ENCODE measurements at places on chromosomes 12 and 14.
A peak's percentile ranks its signal among the peaks of the same experiment; 100 is the strongest.

- DNase-seq, result no peak
Measured at GRCh38 chr12:122538496-122538895, 11.4 kb downstream of the KNTC1 start.

- no peak for DNase-seq
Measured at GRCh38 chr12:3313675-3314663, 177.0 kb upstream of the PRMT8 start.

DNA sequence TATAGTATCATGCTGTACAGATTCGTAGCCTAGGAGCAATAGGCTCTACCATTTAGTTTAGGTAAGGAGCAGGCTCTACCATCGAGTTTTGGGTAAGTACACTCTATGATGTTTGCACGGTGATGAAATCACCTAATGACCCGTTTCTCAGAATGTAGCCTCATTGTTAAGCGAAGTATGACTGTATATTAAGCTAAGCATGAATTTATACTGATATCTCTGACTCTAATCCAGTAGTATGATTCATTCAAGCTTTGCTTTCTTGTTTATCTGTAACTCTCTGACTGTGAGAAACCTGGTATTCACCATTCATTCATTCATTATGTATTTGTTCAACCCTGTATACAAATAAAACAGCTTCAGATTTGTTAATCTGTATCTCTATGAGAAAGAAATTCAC lies 283.9 kb upstream of the PRICKLE1 start:
- no peak for DNase-seq

DNA sequence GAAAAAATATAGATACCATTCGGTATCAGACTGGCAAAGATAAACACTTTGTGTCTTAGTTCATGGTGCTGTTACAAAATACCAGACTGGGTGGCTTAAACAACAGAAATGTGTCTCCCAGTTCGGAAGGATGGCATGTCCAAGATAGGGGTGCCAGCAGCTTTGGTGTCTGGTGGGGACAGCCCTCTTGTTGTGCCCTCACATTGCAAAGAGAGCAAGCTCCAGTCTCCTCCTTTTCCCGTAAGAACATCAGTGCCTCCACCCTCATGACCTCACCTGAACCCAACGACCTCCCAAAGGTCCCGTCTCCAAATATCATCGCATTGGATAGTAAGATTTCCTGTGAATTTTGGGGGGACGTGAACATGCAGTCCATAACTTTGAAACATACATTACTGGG lies 12.4 kb downstream of the ZBTB42 start:
- no peak for DNase-seq

GRCh38 chr12:100101000-100101399 lies 41.7 kb downstream of the BLTP3B start:
- DNase-seq, result no peak

- DNase-seq, result no peak
Measured at GRCh38 chr14:74593241-74593953, 18.6 kb downstream of the LTBP2 start.

GRCh38 chr12:97752129-97752528 lies 289.5 kb downstream of the RMST start:
- no peak for DNase-seq

DNA sequence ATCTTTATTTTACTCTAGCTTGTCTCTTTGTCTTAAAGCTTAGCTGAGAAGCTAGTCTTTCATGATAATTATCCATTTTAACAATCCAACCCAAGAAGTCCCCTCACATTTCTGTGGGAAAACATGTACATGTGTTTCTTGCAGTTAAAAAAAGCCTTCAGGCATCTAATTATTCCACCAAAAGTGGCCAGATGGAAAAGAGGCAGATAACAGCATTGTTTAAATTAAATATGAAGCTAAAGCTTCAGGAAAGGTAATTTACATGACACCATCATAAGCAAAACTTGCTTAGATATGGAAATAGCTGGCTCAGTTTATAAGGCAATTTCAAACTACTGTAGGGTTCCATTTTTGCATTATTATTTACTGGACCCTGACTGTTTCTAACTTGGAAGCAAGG lies 175.4 kb downstream of the UNC79 start:
- no peak for DNase-seq

- no peak for DNase-seq
Measured at GRCh38 chr14:69605738-69606137, 5.7 kb upstream of the SUSD6 start.

DNA sequence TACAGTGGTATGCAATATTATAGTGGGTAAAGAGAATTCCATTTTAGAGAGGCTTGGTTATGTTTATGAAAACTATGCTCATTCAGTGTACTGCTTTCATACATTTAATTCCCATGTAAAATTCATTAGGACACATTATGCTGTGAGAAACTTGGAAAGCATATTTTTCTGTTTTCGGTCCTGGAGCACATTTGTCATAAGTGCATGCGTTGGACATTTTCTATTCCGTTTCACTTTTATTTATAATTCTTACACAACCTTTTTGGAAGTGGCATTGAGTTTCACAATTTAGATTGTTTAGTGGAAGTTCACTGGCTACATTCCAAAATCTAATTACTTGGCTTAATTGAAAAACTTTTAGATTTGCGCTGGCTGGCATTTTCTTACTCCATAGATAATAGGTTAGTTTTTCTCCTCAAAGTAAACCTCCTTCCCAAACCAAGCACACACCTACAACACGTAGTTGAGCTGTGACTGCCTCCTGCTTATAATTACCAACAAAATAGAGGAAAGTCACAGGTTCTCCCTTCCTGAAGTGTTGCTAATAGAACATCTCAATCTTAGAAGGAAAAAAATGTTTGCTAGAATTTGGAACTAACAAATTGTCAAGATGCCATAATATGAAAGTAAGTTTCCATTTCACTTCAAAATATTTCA lies 938.5 kb downstream of the TRHDE start:
- DNase-seq, result no peak

DNA sequence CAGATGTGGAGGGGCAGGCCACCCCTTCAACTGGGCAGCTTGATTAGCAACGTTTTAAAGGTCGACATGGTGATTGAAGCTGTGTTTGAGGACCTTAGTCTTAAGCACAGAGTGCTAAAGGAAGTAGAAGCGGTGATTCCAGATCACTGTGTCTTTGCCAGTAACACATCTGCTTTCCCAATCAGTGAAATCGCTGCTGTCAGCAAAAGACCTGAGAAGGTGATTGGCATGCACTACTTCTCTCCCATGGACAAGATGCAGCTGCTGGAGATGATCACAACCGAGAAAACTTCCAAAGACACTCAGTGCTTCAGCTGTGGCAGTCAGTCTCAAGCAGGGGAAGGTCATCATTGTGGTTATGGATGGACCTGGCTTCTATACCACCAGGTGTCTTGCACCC lies 23.9 kb upstream of the AICDA start:
- no peak for DNase-seq

- DNase-seq, result no peak
Measured at GRCh38 chr12:72036393-72036792, 97.7 kb downstream of the TPH2 start.

DNA sequence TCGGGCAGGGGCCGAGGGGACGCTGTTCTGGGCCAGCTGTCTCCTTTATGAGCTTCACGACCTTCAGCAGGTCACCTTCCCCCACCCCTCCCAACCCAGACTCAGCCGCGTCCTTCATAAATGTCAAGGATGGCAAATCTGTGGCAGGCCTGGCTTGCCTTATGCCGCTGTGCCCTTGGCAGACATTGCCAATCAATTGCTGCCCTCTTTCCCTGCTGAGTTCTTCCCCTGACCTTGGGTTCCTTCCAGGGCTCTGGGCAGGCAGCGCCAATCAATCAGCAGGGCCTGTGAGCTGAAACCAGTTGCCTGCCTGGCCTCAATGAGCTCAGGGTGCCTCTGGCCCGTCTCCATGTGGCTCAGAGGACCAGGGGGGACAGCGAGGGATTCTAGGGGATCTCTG lies 7.7 kb downstream of the FAM222A start:
- no peak for DNase-seq

GRCh38 chr12:5965950-5966383 lies 20.9 kb upstream of the ANO2 start:
- DNase-seq, result peak; percentile 3

DNA sequence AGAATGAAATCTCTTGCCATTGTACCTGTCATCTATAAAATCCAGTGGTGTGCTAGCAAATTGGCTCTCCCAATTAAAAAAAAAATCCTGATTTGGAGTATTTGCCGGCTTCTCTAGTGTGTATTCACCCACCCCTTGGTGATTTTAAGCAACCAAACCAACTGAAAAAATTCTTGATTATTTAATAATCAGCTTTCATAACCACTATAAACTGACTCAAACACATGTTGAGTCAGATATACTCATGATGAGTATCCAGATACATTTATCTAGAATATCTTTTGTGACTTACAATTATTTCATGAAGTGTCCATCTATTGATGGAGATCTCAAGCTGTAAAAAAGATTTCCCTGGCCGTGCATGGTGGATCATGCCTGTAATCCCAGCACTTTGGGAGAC lies 205.4 kb downstream of the RASSF9 start:
- no peak for DNase-seq

All from AG09309 (cell line).